ENCODE measurements at places on chromosomes 16 and 17. TPM values are rescaled to one million over a fixed set of nuclear protein-coding genes. Genes with fewer than 3 reads are reported as not detected.

DNA sequence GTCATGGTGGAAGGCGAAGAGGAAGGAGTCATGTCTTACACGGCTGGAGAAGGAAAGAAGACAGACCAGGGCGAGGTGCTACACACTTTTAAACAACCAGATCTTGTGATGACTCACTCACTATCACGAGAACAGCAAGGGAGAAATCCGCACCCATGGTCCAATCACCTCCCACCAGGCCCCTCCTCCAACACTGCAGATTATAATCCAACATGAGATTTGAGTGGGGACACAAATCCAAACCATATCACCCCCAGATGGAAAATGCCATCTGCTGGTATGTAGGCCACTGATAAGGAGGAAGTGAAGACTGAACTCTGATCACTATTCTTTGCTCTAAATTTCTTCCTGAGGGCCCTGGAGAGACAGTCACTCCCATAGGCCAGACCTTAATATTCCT is 7.5 kb upstream of the ITGAX start:
- DNase-seq, result no peak

DNA sequence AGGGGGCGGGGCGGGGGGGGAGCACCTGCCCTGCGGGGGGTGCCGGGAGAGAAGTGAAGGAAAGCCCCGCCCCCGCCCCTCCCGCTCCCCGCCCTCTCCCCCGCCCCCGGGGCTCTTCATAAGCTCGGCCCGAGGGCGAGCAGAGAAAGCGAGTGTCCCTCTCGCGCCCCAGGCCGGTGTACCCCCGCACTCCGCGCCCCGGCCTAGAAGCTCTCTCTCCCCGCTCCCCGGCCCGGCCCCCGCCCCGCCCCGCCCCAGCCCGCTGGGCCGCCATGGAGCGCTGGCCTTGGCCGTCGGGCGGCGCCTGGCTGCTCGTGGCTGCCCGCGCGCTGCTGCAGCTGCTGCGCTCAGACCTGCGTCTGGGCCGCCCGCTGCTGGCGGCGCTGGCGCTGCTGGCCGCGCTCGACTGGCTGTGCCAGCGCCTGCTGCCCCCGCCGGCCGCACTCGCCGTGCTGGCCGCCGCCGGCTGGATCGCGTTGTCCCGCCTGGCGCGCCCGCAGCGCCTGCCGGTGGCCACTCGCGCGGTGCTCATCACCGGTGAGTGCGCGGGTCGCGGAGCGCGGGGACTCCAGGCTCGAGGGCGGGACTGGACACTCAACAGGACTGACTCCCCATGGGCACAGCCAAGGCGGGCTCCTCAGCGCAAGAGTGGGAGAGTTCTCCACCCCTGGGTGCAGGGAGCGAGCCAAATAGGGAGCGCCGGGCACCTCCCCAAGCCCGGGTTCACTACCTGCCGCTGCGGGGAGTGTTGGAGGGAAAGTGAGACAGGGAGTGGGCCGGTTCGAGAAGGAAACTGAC is at the start of gene HSD11B2:
Gene HSD11B2 (plus strand): TSS at position 145 of the 798 bp plus-strand sequence. CDS start 128 bp downstream, at position 273.
- no peak for DNase-seq

DNA sequence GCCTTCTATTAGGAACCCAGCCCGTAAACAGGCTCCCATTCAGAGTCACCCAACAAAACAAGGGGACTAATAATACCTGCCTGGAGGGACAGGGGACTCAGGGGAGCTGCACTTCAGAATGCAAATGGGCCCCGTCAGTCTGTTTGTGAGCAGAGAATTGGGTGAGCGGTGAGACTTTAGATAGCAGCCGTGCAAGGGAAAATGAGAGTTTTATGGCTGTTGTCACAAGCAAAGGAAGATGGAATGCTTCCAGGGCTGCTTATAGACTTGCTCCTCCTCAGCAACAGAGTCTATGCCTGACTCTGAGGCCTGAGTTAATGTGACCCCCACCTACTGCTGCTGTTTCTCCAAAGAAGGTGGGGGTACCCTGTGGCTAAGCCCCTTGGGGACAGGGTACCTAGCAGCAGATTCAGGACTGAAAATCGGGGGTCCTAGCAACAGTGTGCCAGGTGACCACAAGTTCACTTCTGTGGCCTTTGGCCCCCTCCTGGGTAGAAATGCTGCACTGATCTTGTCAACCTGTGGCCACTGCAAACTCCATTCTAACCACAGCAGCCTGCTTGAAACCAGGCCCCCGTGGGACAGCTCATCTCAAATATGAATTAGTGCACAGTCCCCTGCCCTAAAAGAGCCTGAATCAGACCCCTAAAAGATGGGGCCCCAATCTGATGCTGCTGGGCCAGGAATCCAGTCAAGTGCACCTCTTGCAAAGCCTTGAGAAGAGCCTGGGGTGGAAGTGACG is 126.4 kb downstream of the C16orf78 start:
- DNase-seq, result peak; percentile 28

DNA sequence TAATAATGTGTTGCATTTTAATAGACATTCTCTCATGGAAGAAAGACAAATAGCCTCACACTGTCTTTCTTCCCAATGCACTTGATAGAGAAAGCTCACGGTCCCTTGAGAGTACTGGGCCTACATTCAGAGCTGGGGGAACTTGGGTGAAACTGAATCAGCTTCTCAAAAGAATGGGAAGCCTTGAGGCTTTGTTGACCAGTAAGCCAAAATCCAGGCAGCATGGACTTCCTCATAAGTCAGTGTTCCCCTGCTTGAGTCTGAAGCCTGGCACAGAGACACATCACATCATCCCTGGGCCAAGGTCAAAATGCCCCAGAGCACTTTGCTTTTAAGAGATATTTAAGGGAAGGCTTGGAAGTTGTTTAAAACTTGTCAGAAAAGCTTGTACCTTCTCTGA is 302.2 kb upstream of the SALL1 start:
- DNase-seq, result no peak

MYH2 gene
- total RNA-seq, result not detected

DNA sequence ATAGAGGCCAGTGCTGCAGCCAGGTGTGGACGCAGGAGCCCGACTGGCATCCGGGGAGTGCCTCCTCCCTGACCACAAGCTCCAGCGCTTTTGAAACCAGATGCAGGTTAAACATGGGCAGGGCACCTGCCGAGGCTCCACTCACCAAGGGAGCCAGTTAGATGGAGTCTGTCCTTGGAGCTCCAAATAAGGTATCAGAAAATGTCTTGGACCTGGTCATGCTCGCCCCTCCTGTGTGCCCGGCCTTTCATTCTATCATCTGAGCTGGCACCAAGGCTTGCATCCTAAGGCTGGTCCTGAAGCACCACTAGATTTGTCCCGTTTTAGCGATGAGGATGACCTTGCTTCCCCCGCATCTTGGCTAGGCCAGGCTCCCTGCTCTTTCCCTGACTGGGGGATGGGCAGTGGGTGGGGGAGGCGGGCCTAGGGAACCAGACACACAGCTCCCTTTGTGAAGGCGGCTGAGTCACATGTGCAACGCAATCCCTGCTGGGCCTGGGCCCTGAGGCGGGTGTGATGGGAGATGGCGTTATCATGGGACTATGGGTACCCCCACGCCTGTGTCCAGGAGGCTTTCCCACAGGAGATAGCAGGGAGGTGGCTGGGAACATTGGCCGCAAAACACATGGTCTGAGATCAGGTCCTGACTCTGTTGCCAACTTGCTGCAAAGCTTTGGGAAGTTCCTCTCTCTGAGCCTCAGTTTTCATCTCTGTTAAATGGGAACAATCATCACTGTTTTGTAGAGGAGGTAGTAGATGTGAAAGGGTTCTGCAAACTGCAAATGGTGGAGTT is 5.0 kb upstream of the ADGRG1 start:
- DNase-seq, result peak; percentile 83

NT5C gene
- total RNA-seq, result 38.7 TPM

DNA sequence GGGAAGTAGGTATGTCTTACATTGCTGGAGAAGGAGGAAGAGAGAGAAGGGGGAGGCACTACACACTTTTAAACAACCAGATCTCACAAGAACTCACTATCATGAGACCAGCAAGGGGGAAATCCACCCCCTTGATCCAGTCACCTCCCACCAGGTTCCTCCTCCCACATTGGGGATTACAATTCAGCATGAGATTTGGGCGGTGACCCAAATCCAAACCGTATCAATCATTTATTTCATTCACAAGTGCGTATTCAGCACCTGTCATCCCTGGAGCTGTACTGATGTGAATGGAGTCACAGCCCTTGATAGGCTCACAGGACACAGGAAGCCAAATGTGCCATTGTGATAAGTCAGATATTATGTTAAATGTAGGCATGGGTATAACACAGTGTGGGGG is 228.3 kb upstream of the HSBP1 start:
- no peak for DNase-seq

- no peak for DNase-seq
Observed at GRCh38 chr17:12509801-12510200, 155.9 kb upstream of the MYOCD start.

DNA sequence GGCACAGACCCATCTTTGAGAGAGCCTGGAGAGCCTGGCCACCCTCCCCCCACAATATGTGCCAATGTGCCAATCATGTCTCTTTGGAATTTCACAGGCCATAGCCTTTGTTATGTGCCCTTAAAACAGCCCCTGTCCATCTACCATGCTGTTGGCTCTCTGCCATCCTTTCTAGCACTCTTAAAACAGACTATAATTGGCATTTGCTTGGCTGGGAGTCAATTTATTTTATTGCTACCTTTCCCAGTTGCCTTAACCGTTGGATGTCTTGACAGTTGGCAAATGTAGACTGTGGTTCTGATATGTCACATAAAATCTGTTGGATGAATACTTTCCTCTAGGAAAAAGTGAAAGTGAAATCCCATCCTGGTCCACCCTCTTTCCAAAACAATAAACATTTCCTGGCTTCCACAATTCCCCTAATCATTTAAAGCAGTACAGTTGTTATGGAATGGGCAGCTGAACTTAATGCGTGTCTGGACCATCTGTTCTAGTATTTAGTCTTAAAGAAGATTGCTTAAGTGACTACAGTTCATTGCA is 394.0 kb downstream of the KCNJ2 start:
- no peak for DNase-seq

DNA sequence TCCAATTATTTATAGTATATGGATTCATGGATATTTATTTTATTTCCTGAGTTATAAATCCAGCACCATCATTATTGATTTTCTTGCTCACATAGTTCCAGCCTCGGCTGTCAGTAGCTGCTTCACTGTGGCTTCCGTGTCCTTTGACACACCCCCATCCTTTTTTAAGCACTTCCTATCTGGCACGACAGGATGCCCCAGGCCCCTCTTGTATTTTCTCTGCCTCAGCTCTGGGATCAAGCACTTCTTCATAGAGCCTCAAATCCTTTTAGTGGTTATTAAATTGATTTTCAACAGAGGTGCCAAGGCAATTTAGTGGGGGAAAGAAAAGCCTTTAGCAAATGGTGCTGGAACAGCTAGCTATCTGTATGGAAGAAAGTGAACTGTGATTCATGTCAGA is 59.8 kb downstream of the GAN start:
- DNase-seq, result no peak

DNA sequence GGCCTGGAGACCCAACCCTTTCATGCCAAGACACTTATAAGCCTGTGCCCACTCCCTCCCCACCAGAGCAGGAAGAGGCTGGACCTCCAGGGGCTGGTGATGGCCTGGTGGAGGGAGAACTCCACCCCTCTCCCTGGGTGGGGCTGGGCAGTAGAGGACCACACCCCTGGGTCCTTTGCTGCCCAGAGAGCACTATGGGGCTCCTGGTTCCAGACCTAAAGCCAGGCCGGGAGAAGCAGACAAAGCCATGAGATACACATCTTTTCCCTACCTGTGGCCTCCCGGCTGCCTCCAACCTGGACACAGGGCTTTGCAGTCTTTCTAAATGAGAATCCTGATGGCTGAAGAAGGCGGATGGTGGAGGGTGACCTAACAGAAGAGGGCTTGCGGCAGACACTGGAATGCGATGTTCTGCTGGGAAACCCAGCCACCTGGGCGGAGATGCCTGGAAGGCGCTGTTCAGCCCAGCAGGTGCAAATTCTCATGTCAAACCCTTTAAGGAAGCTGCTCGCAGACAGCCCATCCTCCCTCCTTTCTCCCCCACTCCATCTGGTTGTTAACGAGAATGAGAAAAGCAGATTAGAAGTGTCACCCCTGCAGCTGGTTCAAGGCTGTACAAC is 43.9 kb upstream of the KIFC3 start:
- DNase-seq, result no peak

All from sciatic nerve (tissue), 2 donors.